Temporal lobe (tissue), 4 donors: ENCODE measurements at places on chromosomes 4 and X. TPM values are rescaled to one million over a fixed set of nuclear protein-coding genes. Genes with fewer than 3 reads are reported as not detected.

Gene TBC1D9
- total RNA-seq = 57.0 TPM

Gene CDKL5
- total RNA-seq = 55.3 TPM

Gene NPY5R
- 32.0 TPM for total RNA-seq

Gene CCNA2
- total RNA-seq = 3.9 TPM

Gene ADGRL3
- 226 TPM for total RNA-seq

Gene PDHA2
- not detected for total RNA-seq

Gene USP27X
- 12.5 TPM for total RNA-seq

Gene TLR10
- total RNA-seq = 0.74 TPM

Gene DRP2
- total RNA-seq = 4.7 TPM

Gene GLRB
- 25.6 TPM for total RNA-seq

Gene LRIT3
- total RNA-seq = 0.25 TPM

Gene SCML1
- total RNA-seq = 5.9 TPM

Gene CYLC1
- total RNA-seq = not detected

Gene SERPINA7
- not detected for total RNA-seq

Gene RAB41
- not detected for total RNA-seq

Gene PALLD
- 31.7 TPM for total RNA-seq

Gene RTL5
- total RNA-seq = 8.4 TPM

Gene MTTP
- total RNA-seq = 2.0 TPM

Gene ARHGEF38
- under 0.01 TPM for total RNA-seq

Gene UNC5C
- total RNA-seq = 14.0 TPM

Gene PCYT1B
- total RNA-seq = 21.1 TPM

Gene TSPAN7
- 73.5 TPM for total RNA-seq

Gene HSPA4L
- total RNA-seq = 7.9 TPM

Gene MAML3
- 5.2 TPM for total RNA-seq

Gene MAGEE2
- total RNA-seq = 3.2 TPM

Gene TAF7L
- total RNA-seq = under 0.01 TPM

Gene SLC49A3
- 0.49 TPM for total RNA-seq

Gene FGFBP2
- not detected for total RNA-seq

Gene MSMO1
- total RNA-seq = 357 TPM

Gene PFKFB1
- total RNA-seq = 0.25 TPM

Gene PPP1R2C
- total RNA-seq = not detected

Gene GPR34
- total RNA-seq = 3.4 TPM

Gene CC2D2A
- total RNA-seq = 26.3 TPM
